ENCODE measurements at places on chromosomes 5 and 9. TPM values are rescaled to one million over a fixed set of nuclear protein-coding genes. Genes with fewer than 3 reads are reported as not detected.

DNA sequence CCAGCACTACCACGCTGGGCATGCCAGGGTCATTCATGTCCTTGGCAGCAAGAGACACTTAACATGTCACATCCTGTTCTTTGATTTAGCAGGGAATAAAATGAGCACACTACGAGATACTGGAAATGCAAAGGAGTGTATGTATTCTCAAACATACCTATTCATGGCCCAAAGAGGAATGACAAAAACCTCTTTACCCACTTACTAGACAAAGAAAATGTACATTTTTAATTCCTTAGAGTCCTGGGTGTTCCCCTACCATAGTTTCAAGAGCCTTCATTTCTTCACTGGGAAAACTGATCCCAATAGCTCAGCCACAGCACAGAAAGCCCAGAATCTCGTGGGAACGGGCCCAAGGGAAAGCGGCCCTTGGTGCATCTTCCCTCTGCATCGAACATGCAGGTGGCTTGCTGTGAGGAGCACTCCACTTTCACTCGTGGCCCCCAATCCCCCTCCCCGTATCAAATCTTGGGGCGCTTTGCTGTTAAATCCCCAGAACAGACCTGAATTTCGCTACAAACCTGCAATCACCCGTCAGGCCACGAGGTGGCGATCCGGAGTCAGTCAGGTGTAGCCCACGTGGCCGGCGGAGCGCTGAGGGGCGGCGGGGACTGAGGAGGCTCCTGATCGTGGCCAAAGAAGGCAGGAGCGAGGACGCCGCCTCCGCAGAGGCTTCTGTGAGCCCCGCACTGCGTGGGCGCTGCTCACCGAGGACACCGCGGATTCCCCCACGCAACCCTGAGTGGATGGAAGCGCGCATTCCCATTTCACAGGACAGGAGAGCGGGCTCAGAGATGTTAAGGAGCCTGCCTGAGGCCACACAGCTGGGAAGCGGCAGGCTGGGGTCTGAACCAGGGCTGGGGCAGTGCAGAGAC lies 91.4 kb downstream of the LMX1B start:
- peak; percentile 87 for DNase-seq

GRCh38 chr9:131361202-131361833 lies 32.6 kb upstream of the PRRC2B start:
- DNase-seq: no peak

DNA sequence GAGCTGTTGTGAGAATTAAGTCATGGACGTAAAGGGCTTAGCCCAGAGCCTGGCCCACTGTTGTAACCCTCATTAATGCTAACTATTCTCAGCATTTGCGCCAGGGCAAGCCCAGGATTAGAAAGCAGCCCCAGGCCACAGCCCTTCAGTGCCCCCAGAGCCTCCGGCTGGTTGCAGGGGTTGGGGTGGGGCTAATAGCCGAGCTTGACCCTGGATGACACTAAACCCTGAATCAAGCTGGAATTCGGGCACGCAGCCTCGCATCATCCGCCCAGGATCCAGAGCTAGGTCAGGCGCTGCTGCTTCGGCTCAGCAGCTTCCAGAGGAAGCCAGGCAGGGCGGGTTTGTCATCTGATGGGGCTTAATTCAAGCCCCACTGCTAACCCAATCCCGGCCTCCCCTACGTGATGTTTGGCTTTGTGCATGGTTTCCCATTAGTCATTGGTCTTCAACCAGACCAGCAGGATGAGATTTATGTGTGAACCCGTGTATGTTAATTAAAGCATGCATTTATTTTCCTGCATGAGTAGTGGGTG lies 1.2 kb upstream of the MEGF9 start:
- peak; percentile 74 for DNase-seq

PPP3R2 gene
- not detected for total RNA-seq

DNA sequence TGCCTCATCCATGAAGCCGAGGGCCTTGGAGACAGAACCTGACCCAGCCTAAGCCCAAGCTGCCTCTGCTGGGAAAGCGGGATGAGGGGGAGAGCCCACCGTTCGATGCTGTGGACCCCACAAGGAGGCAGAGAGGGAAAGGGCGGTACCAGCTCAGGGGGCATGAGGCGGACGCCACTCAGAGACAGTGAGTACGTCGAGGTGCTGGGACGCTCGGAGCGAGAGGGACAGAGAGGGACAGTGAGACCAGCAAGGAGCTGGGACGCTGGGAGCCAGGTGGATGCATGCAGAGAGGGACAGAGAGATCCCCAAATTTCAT lies 33.6 kb downstream of the EXD3 start:
- DNase-seq: no peak

DNA sequence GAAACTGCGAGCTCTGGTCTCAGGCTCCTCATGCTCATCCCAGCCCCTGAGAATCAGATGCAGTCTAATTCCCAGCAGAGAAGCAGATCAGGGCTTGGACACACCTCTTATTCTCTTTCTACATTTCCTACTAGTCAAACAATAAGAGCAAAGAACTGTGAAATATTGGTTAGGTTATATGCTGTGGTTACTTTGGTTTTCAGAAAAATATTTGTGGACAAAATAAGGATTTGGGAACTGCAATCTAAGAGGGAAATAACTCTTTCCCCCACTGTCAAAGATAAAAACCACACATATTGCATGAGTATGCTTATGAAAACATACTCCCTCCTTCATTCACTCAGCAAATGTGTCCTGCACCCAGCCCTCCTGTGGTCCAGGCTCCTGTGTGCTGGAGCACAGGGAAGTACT lies 164.5 kb upstream of the S1PR3 start:
- no peak for DNase-seq

DNA sequence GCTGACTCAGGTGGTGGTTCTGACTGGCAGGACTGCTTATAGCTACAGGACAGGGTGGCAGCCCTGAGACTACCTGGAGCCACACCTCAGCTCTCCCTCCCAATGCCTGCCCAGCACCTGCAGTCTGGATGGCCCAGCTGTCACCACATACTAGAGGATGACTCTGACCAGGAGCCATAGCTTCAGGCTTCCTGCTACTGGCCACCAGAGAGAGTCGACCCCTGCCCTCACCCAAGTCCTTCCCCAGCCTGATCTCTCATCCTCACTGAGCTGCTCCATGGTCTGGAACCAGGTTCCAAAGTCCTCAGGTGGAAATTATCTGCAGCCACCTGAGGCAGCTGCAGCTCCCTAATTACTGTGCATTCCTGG lies 25.6 kb upstream of the TDRD7 start:
- DNase-seq: no peak

- no peak for DNase-seq
Observed at GRCh38 chr5:135539430-135540005, 3.8 kb upstream of the NEUROG1 start.

ADGRD2 gene
- 1.2 TPM for total RNA-seq

All from H9 (cell line).